Kidney epithelial cell (primary cell): ENCODE measurements at places on chromosomes 16 and 17.

- DNase-seq, result no peak
Observed at GRCh38 chr17:21171970-21172510, 41.9 kb downstream of the TMEM11 start.

GRCh38 chr16:87464691-87465300 lies 28.0 kb downstream of the ZCCHC14 start:
- DNase-seq, result peak; percentile 82

- DNase-seq, result no peak
Observed at GRCh38 chr17:81210466-81210865, 12.3 kb downstream of the CEP131 start.

- no peak for DNase-seq
Observed at GRCh38 chr17:39507511-39507910, 46.2 kb downstream of the CDK12 start.

DNA sequence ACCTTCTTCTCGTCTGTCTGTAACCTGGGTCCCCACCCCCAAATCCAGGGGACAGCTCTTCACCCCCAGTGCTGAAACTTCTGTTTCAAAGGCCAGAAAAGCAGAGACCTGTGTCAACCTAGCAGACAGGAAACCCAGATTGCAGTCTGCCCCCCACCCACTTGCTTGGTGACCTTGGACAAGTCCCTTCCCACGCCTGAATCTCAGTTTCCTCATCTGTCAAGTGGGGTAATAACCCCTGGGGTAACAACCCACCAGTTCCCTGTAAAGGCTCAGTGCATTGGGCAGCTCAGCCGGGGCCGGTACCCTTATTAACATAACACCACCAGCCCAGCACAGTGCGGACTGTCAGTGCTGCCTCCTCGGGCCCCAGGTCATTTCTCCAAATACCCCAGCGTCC lies 1.3 kb downstream of the STX1B start:
- DNase-seq, result no peak

- no peak for DNase-seq
Observed at GRCh38 chr17:17073581-17074403, 31.5 kb downstream of the MPRIP start.

DNA sequence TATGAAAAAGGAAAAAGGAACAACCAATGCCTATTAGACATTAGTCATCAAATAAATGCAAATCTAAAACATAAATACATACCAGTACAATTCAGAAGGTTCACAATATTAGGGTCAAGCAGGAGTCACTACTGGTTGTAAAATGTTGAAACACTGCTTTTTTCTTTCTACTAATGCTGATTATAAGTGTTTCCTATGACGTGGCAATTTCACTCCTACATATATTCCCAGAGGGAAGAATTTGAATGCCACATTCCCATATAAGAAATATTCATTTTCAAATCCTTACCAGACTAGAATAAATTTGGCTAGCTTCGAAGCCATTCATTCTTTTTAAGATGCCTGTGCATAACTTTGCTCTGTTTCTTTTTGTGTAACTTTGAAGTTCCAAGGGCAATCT lies 2.6 kb upstream of the KRTAP9-2 start:
- DNase-seq, result no peak

DNA sequence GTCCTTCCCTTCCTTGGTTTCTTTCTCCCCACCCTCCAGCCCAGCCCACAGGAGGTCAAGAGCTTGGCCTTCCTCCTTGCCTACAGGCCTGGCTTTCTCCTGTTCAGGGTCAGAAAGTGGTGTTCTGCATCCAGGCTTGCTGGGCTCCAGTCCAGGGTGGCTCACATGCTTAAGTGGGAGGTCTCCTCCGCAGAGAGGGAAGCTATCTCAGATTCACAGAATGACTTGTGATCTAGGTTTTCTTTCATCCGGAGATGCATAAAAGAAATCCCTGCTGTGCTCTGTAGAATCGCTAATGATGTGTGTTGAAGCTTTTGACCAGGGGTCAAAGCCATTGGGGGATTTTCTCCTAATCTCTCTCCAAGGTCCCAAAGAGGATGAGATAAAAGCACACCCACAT lies 382.3 kb upstream of the EEF2KMT start:
- DNase-seq, result no peak

- no peak for DNase-seq
Observed at GRCh38 chr16:65728167-65728566, 606.3 kb upstream of the CDH11 start.

GRCh38 chr17:56918916-56919315 lies 5.1 kb upstream of the TRIM25 start:
- no peak for DNase-seq

DNA sequence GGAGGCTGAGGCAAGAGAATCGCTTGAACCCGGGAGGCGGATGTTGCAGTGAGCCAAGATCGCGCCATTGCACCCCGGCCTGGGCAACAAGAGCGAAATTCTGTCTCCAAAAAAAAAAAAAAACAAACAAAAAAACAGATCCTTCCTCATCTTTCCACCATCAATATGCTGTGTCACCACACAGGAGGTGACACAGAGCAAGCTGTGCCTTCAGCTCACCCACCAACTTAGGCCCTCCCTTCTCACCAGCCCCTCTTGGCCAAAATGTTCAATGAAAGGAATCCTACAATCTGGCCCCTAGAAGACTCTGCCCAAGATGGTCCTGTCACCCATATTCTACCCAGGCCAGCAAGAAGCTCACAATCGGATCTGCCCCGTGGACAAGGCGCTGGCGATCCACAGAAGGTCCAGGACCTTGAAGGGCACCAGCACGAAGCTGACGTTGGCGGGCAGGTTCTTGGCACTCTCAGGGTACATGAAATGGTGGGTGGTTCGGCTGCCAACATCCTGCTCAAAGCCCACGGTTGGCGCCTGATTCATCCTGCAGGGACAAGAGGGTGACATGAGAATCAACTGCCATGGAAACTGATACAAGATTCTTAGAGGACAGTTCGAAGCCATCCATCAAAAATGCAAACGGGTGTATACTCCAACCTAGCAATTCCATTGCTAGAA lies 41.4 kb downstream of the DDX19A start:
- no peak for DNase-seq

DNA sequence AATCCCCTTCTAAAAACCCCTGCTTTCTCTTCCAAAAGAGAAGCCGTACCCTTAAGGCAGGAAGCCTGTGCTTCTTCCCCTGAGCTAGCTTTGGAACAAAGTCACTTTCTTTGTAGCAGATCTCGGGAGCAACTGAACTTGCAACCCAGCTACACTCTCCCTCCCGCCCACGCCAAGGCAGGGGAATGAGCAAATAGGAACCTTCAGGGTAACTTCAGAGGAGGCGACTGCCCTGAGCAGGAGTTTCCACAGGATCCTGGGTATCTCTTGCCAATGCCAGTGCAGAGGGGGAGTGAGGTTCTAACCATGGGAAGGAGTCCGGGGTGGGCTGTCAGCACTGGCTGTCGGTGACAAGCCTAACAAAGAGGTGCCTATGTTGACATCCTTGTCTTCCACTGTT lies 5.9 kb upstream of the PIRT start:
- no peak for DNase-seq

GRCh38 chr16:23852794-23853562 lies 17.2 kb downstream of the PRKCB start:
- DNase-seq, result no peak

GRCh38 chr17:31266042-31266441 lies 31.0 kb downstream of the OMG start:
- DNase-seq, result no peak

DNA sequence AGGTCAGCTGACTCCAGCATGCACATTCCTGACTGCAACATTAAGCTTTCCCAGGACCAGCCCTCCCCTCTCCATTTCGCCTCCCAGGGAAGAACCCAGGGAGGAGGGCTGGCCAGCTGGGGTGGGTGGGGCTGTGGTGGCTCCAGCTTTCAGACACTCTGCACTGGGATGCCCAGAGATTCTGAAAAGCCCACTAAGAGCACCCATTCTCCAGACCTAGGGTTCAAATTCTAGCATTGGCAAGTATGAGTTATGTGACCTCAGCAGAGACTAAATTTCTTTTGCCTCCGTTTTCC lies 7.8 kb downstream of the DLX3 start:
- no peak for DNase-seq
